ENCODE measurements at places on chromosomes 11 and 22.

GRCh38 chr22:37267135-37267587, 15.1 kb upstream of the CYTH4 start:
- H3K36me3 ChIP-seq: no peaks in the 10 kb centered on the region
- peak; percentile 83 for DNase-seq
- H3K27ac ChIP-seq: peak overlapping the region; percentile 58
- no peaks in the 10 kb centered on the region for H3K4me1 ChIP-seq

- no peak overlapping the region for H3K27ac ChIP-seq
- peaks cover 39% of the 10 kb centered on the region for H3K36me3 ChIP-seq
- H3K27me3 ChIP-seq: peaks cover 1% of the 10 kb centered on the region
These were observed 47.9 kb downstream of the CERK start for GRCh38 chr22:46690146-46690545.

DNA sequence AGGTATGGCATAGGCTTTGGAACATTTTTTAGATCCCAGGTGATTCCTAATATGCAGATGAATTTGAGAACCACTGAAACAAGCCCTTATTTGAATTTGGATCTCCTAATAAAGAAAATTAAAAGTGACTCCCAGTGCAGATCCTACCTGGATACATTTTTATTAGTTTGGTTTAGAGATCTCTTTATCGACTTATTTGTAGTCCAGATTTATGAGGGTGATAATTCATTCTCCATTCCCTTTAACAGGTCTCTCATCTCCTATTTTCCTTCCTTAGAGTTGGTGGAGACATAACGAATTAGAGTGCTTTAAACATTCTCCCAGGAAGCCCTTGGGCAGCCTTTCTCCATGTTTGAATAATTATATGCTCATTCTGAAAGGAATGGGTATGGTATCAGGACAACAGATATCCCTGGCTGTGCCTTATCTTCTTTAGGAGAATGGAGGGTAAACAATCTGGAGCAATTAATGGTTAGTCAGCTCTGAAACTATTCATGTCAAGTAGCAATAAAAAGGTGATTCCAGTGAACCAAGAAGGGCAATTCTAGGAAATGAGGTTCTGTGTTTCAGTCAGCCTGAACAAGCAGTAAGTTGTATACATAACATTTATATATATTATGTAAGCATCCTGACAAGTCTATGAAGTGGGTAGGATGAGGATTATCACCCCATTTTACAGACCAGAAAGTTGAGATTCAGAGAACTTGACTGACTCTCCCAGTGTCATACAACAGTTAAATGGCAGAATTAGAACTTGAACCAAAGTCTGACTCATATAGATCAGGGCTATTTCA, 53.9 kb upstream of the RCE1 start:
- no peaks in the 10 kb centered on the region for H3K36me3 ChIP-seq
- no peaks in the 10 kb centered on the region for H3K4me1 ChIP-seq
- no peak overlapping the region for H3K27ac ChIP-seq
- H3K4me3 ChIP-seq: no peak overlapping the region
- no peak for DNase-seq
- no peaks in the 10 kb centered on the region for H3K27me3 ChIP-seq

GRCh38 chr22:17501679-17502285, 61.5 kb upstream of the SLC25A18 start:
- H3K27ac ChIP-seq: no peak overlapping the region
- DNase-seq: peak; percentile 31
- no peak overlapping the region for H3K4me3 ChIP-seq
- H3K36me3 ChIP-seq: peaks cover 24% of the 10 kb centered on the region
- no peaks in the 10 kb centered on the region for H3K4me1 ChIP-seq
- no peaks in the 10 kb centered on the region for H3K27me3 ChIP-seq

DNA sequence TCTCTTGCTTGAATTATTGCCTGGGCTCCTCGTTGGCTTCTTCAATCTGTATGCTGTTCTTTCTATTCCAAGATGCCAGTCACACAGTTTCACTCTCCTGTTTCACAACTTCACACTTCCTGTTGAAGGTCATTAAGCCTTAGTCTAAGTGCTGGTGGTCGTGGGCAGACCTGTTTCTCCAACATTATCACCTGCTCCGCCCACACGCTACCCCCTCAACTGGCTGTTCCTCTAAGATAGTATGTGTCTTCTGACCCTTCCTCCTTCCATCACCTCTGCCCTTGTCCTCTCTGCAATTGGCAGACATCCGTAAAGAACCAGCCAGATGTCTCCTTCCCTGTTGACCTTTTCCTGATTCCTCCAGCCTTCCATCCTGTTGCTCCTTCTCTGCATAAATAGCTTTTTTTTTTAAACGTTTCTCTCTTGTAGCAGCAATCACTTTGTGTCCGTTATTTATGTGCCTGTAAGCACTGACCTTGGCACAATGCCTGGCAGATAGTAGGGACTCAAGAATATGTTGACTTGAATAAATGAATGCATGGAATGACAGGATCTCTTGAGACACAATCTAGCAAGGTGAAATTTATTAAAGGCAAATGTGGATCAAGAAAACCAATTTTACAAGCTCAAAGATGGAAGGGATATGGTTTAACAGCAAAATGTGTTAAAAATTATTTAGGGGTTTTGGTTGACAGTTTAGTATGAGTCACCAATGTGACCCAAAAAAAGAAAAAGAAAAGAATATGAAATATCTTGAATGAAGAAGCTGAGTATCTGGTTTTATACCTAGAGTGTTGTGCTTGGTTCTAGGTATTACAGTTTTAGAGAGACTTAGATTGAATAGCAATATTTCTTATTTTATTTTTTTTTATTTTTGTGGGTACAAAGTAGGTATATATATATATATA, 12.6 kb downstream of the DIXDC1 start:
- peak overlapping the region; percentile 13 for H3K4me3 ChIP-seq
- peaks cover 19% of the 10 kb centered on the region for H3K4me1 ChIP-seq
- H3K27me3 ChIP-seq: no peaks in the 10 kb centered on the region
- no peaks in the 10 kb centered on the region for H3K36me3 ChIP-seq

- H3K27me3 ChIP-seq: no peaks in the 10 kb centered on the region
- H3K27ac ChIP-seq: no peak overlapping the region
- no peak for DNase-seq
- H3K4me3 ChIP-seq: no peak overlapping the region
- H3K36me3 ChIP-seq: no peaks in the 10 kb centered on the region
These were observed 73.3 kb downstream of the ENTHD1 start for GRCh38 chr22:39820256-39820655.
